ENCODE measurements at places on chromosomes 2 and 18.

- DNase-seq: no peak
These were observed 5.6 kb downstream of the DSC1 start for GRCh38 chr18:31156821-31157763.

DNA sequence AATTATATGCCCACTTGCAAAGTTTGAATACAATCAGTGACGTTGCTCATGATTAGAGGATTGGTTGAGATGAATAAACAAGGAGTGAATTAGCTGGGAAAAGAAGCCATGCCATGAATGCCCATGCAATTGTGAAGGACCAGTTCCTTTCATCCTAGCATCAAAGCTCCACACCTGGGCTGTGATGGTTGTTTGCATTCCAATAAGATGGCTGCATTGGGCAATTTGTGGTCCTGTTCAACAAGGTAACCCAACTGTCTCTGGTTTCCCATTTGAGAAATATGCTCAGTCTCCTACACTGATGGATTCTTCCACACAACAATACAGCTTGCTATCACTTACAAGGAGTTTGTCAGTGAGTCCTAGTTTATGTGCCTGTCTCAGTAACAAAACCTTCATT, 550.2 kb downstream of the STK39 start:
- no peak for DNase-seq

- no peak for DNase-seq
These were observed 45.7 kb downstream of the CCDC102B start for GRCh38 chr18:68843473-68844089.

DNA sequence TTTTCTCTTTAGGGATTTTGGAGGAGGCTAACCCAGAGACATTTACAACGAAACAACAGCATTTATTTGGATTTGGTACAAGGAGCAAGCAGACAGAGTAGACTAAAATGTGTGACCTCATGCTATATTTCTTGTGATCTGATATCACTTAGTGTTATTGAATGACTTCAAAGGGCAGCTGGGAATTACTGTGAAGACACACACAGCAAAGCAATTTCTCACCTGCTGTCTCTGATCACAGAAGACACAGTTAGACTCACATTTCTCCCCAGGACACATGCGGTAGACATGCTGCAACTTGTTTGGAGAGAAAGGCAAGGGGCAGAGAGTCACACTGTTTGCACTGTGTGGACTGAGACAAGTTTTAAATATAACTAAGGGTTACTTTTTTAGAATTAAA, 67.5 kb downstream of the LTBP1 start:
- DNase-seq: no peak

DNA sequence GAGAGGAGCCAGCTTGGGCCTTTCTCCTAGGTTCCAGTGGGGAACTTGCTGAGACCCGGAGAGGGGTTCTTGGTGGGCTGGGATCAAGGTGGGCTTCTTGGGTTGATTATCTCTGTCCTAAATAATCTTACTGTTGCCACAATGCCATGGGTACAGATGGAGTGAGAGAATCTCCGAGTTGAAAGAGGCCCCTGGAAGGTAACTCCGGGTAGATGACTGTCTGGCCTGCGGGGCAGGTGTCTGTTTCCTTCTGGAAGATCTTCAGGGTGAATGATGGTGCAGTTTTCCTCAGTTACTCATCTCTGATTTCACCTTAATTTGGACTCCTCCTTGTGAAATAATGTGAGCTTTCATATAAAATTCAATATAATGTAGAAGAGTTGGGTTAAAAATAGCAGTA, 159.4 kb downstream of the ACTR3 start:
- no peak for DNase-seq

GRCh38 chr18:2953935-2954653, 58.9 kb downstream of the LPIN2 start:
- DNase-seq: no peak

DNA sequence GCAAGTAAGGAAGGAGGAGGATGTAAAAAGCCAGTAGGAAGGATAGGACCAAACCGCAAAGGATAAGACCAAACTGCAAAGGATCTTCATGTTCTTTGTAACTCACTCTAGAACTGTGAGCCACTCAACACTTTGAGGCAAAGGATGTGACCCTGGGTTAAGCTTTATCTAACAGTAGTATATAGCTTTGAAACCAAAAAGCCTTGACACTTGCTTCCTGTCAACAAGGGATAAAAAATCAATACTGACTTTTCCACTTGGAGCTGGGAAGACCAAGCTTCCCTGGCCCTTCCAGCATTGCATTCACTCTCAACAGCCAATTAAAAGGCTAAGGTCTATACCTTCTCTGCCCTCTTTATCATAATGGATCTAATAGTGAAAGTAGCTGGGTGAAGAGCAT, 22.0 kb downstream of the KANSL3 start:
- no peak for DNase-seq
